ENCODE measurements at places on chromosomes 3 and 15.
A peak's percentile ranks its signal among the peaks of the same experiment; 100 is the strongest.

GRCh38 chr3:42991341-42992315 is 12.5 kb downstream of the GASK1A start:
- DNase-seq: no peak

- DNase-seq: no peak
Observed at GRCh38 chr3:150725548-150725947, 21.8 kb upstream of the ERICH6 start.

- DNase-seq: no peak
Observed at GRCh38 chr3:125073390-125073905, 17.7 kb upstream of the HEG1 start.

GRCh38 chr3:67609709-67610108 is 44.7 kb downstream of the SUCLG2 start:
- DNase-seq: no peak

DNA sequence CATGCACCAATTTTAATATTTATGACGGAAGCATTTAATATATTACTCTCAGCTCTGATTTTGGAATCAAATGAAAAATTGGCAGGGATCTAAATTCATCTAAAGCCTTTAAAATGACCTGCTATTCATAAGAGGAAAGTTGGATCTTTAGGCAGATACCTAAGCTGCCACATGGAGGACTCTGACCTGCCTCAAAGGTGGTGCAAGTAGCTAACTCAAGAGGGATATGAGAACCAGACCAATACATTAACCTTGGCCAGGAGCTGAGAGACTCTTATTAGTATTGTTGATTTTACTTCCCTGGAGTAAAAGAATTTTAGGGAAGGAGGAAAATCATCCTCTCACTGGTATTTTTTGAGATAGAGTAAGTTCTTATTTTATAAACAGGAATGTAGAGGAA is 17.7 kb downstream of the ZNF654 start:
- no peak for DNase-seq

DNA sequence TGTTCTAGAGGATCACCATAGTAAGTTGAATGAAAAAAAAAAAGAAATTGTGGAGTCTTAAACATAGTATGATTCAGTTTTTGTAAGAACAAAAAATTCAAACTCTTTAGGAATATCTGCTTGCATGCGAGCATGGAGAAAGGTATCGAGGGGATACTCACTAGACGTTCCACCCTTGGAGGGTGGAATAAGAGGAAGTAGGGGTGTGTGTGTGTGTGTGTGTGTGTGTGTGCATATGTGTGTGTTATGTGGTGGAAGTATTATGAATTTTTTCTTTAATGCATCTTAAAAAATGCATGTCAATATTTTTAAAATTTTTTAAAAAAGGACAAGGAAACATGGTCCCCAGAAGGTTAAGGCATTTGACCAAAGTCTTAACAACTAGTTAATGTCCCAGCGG is 26.5 kb upstream of the SIAH2 start:
- DNase-seq: no peak

DNA sequence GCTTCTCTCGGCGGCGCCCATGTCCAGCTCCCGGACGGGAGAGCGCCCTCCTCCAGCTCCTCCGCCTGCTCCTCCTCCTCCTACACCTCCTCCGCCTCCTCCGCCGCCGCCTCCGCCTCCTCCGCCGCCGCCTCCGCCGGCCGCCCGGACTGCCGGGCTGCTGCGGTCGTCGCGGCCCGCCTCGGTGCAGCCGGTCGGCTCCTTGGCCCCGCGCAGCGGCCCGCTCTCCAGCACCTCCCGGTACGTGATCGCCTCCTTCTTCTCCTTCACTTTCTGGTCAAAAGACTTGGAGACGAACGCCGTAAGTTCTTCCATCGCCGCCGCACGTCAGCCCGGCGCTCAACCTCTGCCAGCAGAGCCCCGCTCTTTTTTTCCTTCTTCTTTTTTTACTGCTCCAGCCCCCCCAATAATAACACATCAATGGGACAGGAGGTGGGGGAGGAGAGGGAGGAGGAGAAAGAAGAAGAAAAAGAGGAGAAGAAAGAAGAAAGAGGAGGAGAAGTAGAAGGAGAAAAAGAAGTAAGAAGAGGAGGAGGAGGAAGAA is 438 bp downstream of the SHOX2 start:
- peak; percentile 8 for DNase-seq

DNA sequence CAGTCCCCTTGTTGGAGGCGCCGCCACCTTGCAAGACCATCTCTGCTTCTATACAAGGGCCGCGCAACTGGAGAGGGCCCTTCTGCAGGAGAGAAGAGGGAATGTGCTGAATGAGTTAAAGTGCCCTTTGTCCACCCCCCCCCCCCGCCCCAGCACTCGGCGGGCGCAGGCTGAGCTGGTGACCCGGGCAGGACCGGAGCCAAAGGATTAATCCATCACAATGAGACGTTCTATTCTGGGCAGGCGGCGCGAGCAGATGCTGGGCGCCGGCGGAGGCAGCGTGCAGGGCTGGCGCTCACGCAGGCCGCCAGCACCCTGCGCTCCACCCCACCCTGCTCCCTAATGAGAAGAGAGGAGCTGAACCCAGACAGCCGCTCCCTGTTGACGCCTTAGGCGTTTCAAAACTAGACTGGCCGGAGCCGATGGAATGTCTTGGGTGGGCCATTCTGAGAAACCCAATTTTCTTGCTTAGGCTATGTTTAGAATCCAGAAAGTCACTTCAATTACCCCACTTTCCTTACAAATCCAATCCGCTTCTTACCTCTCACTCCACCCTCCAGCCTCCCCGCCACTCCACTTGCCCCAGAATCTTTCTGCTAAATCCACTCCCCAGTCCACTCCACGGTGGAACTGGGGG is 32.9 kb downstream of the GJD2 start:
- no peak for DNase-seq

GRCh38 chr3:102905811-102906210 is 471.0 kb downstream of the ZPLD1 start:
- DNase-seq: no peak

DNA sequence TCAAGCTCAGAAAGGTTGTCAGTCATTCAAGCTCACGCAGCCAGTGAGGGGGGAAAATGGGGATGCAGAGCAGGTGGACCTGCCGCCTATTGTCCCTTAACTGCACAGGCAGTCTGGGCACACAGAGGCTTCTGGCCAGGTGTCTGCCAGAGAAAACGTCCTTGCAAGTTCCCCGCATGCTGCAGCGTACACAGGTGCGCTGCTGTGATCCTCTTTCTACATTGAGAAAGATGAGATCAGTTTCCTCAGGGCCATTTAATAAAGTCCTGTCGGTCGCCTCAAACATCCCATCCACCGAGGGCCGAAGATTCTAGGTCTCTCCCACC is 445 bp upstream of the TSEN2 start:
- no peak for DNase-seq

DNA sequence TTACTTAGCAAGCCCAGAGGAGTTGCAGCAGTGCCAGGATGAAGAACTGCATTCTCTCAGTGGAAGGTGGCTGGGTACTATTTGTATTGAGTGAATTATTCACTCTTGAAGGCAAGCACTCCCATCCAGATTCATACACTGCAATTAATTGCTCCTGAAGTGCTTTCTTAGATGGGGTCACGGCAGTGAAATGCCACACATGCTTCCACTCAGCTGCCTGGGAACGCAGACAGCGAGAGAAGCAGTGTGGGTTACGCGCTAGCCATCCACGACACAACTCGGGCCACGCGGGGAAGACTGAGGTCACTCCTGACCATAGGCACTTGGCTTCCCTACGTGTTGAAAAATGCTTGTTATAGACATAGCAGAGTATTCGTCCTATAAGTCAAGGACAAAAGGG is 30.8 kb upstream of the LMCD1 start:
- no peak for DNase-seq

- no peak for DNase-seq
Observed at GRCh38 chr15:71060983-71061382, 54.3 kb upstream of the THSD4 start.

DNA sequence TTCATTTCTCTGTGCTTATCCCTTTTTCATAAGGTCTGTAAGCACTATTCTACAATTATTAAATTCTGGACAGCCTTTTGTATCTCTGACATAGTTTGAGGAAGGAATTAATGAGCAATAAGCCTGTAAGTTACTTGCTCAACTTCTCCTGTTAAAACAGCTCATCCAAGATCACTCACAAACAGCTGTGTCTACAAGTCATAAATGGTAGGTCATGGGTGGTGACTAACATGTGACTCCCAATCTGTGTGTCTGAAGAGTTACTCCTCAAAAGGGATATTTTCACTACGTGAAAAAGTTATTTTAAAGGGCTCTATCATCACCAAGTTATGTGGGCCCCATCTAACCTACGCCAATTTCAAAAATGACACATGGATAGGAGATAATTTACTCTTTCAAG is 145.2 kb upstream of the CBLB start:
- DNase-seq: no peak

DNA sequence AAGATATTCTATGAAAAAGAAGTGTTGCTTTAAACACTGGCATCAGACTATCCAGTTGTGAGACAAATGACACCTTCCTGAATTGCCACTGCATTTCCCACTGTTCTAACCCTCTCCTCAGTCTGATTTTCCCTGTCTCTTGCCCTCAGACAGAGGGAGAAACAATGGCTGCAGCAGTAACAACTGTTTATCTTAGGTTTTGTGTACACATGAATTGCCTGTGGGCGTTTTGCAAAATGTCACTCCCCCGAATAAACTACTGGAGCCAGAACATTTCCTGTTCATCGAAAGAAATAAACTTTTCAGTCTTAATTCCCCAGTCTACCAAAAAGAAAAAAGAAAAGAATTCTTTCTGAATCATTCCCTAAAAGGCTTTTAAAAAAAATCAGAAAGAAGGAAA is 155.1 kb downstream of the MAGI1 start:
- peak; percentile 76 for DNase-seq

DNA sequence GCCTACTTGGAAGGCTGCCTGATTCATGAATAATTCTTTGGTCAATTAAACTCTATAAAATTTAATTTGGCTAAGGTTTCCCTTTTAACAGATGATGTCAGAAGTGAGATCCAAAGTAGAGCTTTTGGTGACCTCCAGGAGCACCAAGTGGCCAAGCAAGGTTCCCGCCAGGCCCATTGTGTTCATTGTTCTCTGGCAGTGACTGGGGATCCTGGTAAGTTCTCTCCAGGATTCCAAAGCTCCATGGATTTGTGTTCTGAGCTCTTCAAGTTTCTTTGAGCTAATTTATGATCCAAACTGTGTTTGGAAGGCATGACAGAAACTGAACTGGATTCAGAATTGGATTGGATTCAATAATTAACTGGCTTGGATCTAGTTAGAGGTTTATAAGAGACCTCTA is 72.0 kb upstream of the ALDH1L1 start:
- no peak for DNase-seq

- DNase-seq: no peak
Observed at GRCh38 chr3:39189959-39190269, 2.5 kb downstream of the XIRP1 start.

- no peak for DNase-seq
Observed at GRCh38 chr3:9155028-9155427, 94.4 kb downstream of the SRGAP3 start.

- no peak for DNase-seq
Observed at GRCh38 chr3:143145906-143146305, 26.3 kb downstream of the CHST2 start.

- no peak for DNase-seq
Observed at GRCh38 chr3:177633671-177634207, 436.5 kb upstream of the TBL1XR1 start.

- DNase-seq: no peak
Observed at GRCh38 chr15:43253431-43254403, 13.0 kb downstream of the TGM5 start.

DNA sequence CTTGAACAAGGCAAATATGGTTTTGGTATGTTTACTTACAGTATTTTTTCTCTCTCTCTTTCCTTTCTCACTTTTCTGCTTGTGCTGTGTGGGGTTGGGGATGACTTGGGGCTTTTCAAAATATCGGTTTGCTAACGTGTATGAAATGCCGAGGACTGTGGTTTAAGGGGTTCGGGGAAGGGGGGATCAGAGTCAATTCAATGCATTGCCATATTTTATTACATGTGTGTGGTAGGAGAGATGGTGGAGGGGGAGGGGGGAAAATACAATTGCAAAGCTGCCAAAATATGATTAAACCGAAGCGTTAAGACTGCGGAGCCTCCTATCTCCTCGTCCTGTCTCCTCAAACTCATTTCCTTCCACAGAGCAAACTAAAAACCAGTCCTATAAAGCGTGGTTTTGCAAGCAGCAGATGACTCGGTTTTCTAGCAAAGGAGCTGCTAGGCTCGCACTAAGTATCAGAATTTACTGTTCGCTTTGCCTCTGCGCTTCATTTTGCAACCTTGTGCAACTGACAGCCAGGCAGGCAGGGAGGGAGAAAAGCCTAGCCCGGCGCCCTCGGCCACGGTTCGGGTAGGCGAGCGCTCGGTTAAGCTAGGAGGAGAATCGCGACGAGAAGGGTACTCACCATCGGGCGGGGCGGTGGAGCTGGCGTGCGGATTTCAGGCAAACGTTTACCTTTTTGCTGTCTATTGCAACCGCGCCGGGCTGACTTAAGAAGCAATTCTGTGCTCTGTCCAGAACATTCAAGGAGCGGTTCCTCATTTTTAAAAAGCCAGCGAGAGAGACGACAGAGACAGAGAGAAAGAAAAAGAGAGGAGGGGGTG is 4.0 kb upstream of the NR2F2 start:
- DNase-seq: no peak

DNA sequence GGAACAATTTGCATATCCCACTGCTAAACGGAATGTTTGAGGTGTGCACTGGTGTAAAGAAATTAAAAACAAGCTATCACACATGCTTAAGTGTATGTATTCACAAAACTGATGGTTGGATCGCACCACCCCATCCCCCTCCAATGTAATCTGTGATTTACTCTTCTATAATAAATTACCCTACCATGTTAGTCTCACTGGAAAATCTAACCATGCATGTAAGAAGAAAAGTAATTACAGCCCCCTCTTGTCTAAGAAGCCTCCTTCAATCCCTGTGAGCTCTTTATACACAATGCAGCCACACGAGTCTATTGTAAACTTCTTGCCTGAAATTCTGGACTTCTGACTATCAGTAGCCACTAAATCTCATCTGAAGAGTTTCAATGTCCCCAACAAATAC is 173.6 kb downstream of the ZBTB20 start:
- DNase-seq: no peak

DNA sequence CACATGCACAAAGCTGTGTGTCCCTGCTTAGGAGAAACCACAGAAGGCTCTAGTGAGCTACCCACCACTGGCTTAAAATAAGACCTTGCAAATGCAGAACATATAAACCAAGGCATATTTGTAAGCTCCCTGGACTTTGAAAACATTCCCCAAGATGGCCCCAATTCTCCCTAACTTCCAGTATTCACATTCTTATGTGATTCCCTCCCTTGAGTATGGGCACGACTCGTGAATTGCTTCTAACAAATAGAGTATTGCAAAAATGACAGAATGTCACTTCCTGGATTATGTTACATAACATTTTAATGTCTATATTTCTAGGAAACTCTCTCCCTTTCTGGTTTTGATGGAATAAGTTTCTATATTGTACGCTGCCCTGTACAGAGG is 131.8 kb upstream of the MCTP2 start:
- no peak for DNase-seq

DNA sequence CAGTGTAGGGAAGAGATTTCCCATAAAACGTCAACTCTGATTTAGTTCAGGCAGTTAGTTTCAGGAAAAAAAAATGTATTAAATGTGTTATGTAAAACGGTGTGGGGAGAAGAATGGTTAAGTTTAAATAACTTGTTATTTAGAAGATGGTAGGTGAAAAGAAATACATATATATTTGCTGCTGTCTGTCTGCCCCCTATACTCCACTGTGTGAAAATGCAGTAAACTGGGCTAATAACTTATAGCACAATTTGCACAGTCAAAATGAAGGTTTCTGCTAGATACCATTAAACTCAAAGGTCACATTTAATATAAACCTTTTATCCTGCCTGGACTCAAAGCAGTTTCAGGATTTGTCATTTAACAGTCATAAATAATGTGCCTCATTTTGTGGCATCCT is 515.0 kb downstream of the FGF12 start:
- no peak for DNase-seq
